ENCODE measurements at places on chromosomes 6 and 20.

DNA sequence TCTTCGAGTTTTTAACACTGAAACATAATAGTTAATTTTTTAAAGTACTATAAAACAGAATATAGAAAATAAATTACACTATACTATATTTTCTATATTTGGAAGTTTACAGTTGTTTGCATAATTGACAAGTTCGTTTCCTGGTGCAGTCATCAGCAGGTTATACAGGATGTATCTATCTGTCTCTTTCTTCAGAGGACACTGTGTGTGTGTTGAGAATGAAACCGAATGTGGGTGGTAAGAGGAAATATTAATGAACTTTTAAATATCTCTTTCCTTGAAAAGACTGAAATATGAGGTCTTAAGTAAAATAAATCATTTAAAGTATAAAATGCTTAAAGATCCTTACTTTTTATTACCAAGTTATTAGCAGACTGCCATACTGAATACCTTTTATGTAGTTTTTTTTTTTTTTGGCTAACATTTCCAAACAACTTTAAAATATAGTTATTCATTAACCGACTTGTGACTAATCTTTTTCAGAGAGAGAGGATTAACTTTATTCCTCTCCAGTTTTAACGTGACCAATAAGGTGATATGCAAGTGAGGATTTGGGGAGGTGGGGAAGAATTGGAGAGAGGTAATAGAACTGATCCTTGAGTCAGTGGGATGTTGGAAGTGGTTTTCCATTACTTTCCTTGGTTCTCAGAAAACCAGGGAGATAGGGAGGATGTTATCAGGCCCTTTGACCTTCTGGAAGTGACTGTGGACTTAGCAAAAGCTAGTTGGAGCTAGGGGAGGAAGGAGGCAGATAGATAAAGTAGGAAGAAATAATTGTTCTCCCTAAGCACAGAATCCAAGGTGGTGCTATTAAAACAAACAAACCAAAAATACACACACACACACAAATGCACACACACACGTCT, 380.0 kb upstream of the FLRT3 start:
- DNase-seq = no peak

- DNase-seq = no peak
These were observed 12.8 kb upstream of the MDFI start for GRCh38 chr6:41625442-41625841.

DNA sequence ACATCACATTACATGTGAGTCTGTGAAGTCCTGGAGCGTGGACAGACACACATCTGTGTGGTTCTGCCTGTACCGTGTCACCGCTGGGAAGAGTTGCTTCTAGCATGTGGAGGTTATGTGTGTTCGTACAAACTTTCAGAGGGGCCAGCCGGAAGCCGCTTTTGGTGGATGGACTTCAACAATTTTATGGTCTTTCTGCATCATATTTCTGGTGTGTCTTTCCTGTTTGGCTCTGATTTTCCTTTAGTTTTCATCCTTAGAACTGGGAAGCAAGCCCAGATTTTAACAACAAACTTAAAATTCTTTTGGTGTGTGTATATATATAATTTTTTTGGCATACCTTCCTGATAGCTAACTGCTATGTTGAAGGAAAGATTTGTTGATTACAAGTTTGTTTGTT, 71.2 kb downstream of the TIAM2 start:
- DNase-seq = no peak

GRCh38 chr6:15364401-15365037, 118.7 kb downstream of the JARID2 start:
- no peak for DNase-seq

DNA sequence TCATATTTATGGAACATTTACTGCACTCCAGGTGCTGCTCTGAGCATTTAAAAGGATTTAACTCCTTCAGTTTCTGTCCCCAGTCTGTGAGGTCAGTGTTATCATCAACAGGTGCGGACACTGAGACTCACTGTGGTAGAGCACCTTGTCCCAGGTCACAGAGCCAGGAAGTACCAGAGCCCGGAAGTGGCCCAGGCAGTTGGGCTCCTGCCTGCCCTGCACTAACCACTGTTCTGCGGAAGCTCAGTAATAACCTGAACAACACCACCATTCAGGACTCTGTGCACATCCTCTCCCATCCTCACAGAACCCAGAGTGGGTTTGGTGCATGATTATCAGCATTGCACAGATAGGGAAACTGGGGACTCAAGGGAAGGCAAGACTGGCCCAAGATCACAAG, 16.8 kb upstream of the SIRPG start:
- no peak for DNase-seq

DNA sequence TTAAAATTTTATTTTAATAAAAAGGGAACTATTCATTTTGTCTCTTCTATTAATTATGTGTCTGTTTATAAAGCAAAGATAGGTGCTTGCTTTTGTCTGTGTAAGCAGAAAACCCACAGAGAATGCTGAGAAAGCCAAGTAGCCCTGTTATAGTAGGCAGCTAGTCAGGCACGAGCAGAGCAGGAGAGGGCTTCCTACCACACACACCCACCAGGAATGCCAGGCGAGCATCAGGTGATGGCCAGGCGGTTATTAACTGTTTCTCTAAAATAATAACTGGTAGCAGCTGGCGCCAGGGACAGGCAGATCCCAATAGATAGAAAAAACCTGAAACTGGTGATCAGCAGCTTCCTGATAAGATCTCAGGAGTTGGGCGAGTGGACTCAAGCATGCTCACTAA, 15.7 kb downstream of the C6orf15 start:
- DNase-seq = no peak

DNA sequence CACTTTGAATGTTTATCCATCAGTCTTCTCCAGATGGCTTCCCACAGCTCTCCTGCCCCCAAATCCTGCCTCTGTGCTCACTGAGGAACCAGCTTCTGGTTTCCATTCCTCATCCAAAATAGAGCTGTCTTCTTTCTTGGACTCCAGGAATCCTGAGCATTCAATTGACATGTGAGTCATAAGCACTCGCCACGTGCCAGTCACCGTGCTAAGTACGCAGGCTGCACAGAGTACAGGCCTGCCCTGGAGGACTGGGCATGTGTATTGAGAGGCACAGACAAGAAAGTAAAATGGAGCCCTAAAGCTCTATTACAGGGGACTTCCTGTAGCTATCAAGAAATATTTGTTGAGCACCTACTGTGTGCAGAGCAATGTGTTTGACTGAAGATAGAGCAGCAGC, 39.7 kb upstream of the LRFN2 start:
- no peak for DNase-seq

GRCh38 chr20:845226-845868, 11.8 kb downstream of the FAM110A start:
- no peak for DNase-seq

GRCh38 chr6:138719011-138719635, 54.4 kb upstream of the CCDC28A start:
- no peak for DNase-seq

GRCh38 chr6:63558278-63558677, 14.0 kb upstream of the LOC128125822 start:
- DNase-seq = no peak

DNA sequence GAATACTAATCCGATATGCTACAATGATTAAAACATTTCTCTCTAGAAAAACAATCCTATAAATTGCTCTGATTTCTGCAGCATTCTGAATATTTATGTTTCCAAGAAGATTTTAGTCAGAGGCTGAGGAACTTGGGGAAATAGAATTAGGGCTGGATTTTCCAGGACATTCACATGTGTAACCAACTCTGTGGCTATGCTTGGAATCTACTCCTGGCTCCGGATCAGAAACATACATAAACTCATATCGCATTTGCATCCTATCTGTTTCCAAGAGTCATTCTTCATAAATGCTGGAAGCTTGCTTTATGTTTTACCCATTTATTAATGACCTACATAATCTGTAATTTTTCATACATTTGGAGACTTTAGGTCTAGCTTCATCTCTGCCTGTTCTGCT, 459.9 kb upstream of the MARCKS start:
- no peak for DNase-seq

DNA sequence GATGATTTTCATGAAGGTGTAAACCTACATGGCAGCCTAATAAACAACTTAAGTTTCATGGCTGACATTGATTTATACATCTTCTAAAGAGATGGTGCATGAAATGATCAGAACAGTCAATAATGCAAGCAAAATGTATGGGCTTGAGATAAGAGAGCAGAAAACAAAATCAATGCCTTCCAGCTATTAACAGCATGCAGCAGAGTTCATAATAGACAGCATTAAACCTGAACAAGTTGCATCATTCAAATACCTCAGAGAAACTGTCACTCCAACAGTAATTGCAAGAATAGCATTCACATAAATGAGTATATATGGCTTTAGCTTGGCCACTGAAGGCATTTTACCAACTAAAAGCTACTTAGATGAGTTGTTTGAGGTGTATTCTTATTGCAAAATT, 319.6 kb upstream of the ARID1B start:
- DNase-seq = no peak

DNA sequence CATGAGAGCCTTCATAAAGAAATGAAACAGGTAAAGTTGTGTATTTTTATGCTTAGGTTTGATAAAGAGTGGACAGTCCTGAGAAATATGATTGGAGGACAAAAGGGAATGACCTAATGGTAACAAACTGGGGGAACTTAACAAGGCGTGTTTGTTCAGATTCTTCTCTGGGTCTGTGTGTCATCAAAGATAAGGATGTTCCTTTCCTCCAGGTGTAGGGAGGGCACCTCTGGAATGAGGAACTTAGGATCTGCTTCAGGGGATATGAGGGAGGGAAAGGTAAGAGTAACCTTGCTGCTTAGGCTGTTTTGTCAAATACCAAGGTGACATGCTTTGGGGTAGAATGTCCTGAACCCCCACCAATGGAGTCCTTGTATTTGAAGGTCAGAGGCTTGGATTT, 291.9 kb downstream of the KCNQ5 start:
- no peak for DNase-seq

DNA sequence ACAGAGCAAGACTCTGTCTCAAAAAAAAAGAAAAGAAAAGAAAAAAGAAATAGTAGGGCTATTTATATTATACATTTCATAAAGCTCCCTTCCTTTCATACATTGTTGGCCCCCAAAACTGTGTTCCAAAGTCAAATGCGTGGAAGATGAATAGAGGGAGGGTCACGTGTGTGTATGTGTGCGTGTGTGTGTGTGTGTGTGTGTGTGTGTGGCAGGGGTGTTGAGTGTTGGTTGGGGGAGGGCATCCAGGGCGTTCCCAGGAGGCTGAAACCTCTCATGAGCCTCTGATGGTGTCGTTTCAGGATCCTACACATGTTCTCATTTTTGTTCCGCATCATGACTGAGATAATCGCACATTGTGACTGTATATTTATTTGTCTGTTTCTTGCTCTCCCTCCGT, 7.8 kb upstream of the BPIFB1 start:
- DNase-seq = no peak

DNA sequence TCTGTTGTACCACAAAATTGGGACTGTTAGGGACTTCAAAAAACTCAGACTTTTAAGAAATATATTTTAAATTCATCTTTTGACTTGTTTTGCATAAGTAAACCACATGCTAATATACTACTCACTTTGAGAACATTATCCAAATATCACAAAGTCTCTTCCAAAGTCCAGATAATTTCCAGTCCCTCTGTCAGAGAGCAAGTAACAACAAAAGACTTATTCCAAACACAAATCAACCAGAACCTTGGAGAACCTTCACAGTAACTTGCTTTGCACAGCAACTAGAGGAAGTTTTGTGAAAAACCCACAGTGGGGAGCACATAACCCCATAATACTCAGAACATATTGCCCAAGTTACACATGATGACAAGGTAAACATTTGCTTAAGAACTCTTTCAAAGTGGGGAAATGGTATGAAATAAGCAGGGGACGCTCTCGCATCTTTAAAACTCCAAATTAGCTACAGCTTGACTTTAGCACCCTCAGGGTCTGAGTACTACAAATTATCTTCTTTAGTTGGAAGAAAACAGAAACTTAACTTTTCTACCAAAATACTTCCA, 37.8 kb downstream of the CENPW start:
- no peak for DNase-seq

- DNase-seq = no peak
These were observed 6.8 kb upstream of the ARMC2 start for GRCh38 chr6:108841377-108841855.

DNA sequence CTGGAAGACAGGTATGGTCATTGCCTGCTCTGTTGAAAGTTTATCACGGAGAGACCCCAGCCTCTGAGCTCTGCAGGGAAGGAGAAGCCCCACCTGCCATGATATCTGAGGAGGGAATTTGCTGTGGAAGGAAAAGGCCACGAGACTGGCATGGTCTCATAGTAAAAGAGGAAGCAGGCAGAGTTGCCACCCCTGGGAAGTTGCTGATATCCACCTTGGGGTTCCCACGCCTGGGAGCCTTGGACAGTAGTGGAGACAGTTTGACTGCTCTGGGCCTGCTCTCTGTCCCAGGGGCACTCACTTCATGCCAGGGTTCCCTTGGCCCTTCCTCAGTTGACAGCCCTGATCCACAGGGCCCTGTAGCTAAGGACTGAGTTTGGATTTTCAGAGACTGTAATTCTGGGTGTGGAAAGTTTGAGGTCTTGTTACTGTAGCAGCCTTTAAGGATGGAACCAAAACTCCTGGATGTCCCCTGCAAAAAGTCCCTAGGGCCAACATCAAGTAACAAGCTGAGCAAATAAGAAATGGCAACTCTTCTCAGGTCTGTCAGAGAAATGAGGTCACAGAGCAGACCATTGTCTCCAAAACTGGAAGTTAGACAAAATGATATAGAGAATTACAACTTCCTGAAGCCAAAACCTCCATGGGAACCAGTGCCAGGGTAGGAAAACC, 6.9 kb upstream of the SIRPB1 start:
- DNase-seq = no peak

- no peak for DNase-seq
These were observed 28.6 kb downstream of the GNAS-AS1 start for GRCh38 chr20:58822149-58822548.

DNA sequence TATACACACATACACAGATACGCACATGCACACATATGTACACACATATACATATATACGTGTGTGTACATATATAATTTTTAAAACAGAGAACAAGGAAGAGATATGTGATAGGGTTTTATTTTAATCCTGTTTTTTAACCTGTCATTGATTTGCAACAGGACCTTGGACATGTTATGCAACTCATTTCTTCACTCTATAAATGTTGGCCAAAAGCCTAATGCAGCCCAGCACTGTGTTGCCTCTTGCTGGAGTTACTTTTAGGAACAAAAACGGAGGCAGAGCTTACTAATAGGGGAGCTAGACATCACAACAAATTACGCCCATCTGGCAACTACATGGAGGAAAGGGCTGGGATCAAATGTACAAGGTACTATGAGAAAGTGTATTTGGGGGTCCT, 179.9 kb upstream of the TAB2 start:
- DNase-seq = no peak

DNA sequence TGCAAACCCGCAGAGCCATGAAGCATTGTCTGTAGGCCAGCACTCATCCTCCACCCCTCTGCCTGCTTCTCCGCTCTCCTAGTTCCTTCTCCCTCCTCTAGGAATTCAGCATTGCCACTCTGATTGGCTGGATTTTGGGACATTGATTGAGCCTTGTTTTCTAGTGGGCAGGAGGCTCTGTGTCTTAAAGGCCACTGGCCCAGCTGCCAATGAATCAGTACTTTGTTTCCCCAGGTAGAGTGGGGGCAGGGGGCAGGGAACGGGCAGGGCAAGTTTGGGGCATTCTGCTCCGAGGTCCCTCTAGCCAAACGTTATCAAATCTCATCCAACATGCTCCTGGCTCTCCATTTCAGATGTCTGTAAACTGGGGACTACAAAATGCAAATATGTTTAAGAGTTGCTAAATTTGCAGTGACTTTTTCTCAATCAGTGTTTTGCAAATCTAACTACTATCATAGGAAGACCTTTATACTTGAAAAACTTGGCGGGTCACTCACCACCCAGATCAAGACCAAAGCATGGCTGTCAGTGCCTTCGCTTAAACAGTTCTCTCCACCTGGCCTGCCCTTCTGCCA, 10.4 kb upstream of the BPI start:
- DNase-seq = no peak

Data from hippocampal formation (tissue), 2 donors.